Activated T-helper 1 cell treated with anti-CD3 and anti-CD28 coated beads, Interleukin-2, amount 50 U/mL, for 16 hours (primary cell): ENCODE measurements at places on chromosomes 6 and 20.

- DNase-seq = no peak
Measured at GRCh38 chr6:150485161-150485958, 114.3 kb upstream of the PLEKHG1 start.

DNA sequence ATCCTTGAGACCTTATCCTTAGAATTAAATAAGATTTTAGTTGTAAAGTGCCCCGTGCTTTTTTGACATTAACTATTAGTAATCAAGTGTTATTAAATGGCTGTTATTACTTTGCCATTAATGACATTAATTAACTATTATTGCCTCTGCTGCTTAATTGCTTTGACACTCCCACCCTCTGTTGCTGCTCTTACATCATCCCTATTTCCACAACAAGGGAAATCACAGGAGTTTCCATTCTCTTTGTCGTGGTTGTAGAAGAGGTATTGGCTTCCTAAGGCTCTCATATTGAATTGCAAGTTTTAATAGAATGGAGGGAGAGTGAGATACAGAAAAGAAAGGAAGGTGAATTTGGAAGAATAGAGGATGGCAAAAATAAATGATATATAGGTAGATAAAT is 545.8 kb downstream of the MMUT start:
- no peak for DNase-seq

DNA sequence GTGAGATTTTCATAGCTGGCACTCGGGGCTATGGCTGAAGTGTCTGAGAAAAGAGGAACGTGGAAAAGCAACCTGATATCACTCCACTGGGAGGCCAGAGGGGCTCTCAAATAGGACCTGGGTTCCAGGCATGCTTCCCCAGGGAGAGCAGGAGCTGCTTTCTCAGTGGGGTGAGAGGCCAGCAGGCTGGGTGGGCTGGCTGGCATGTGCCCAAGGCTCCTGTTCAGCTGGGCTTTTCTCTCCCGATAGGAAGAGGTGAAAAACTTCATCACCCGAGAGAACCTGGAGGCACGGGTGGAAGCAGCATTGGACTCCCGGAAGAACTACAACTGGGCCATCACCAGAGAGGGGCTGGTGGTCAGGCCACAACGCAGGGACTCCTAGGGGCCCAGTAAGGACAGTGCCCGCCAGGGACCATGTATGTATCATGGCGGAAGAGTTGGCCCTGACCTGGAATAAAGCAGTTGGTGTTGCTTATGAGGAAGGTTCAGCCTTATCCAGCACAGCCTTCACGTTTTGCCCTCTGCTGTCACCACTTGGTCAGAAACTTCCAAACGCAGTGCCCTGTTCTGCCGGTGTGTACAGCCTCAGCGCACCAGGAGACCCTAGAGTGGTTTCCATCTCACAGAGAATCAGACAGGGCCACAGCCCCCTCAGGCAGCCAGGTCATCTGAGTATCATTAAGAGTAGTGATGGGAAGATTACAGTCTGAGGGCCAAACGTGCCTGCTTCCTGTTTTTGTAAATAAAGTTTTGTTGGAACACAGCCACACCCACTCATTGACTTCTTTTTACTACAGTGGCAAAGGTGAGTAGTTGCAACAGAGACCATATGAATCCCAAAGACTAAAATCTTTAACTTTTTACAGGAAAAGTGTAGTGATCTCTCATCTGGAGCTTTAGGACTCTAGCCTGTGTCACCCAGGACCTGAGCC is 1.9 kb downstream of the MRPS26 start:
- DNase-seq = no peak

DNA sequence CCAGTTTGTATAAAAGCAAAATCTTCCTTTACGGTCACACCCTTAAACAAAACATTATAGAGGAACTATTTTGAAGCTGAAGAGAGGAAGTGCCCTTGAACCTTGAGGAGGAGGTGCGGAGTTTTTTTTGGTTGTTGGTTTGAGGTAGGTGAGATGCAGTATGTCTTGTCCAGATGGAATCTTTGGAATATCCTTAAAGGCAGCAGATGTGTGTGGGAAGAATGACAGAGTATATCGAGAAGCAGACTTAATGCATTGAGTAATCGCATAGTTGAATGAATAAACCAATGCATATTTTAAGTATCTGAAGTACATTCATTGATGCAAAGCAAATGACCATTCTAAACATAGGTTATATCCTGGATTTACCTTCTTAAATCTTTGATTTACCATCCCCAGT is 49.9 kb downstream of the AIG1 start:
- DNase-seq = no peak

DNA sequence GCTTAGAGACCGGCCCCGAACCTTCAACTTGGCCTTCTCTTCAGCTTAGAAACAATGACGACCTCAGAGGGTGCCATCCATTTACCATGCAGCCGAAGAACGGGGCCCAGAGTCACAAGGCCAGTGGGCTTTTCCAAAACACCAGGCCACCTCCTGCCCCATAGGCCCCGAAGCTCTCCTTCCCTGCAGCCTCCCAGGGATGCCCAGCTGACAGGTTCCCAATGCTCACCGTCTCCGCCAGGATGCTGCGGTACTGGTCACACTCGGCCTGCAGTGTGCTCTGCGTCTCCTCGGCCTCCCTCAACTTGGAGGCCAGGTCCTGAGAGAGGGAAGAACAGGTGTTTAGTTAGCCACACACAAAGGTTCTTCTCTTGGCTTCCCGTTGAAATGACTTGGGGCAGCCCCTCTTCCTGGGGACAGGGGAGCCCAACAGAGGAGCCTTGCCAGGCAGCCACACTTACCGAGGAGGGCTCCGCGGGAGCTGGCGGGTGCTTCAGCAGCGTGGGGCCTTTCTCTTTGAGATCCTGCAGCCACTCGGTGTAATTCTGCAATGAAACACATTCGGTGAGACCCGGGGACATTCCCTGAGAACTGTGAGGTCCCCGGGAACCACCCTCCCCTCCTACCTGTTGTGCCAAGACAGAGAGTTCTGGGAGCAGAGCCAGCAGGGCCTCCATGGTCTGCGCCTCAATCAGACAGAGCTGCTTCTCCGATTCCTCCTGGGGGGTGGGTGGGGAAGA is 51.5 kb downstream of the DSTN start:
- DNase-seq = no peak

- no peak for DNase-seq
Measured at GRCh38 chr20:40536808-40537207, 152.2 kb downstream of the MAFB start.

DNA sequence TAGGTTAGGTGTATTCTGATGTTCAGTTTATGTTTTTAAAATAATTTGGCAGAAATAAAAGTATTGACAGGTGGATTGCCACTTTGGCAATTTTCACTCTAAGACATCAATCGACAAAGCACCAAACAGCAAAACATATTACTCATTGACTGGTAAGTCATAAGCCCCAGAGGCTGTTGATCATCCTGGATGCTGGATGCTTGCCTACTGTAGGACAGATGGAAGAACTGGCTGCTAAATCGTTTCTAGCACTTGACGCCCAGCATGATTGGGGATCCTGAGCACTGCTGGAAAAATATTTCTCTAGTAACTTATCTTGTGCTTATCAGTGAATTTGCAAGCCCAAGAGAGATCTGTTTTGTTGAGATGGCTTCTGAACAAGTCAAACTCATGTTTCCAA is 1001.9 kb upstream of the FLRT3 start:
- no peak for DNase-seq

- DNase-seq = no peak
Measured at GRCh38 chr20:17735959-17736621, 36.3 kb downstream of the BANF2 start.

- DNase-seq = no peak
Measured at GRCh38 chr6:656460-657252, at the start of gene HUS1B. Gene HUS1B (minus strand): TSS chr6:657100. CDS start chr6:656944, 156 bp downstream.

DNA sequence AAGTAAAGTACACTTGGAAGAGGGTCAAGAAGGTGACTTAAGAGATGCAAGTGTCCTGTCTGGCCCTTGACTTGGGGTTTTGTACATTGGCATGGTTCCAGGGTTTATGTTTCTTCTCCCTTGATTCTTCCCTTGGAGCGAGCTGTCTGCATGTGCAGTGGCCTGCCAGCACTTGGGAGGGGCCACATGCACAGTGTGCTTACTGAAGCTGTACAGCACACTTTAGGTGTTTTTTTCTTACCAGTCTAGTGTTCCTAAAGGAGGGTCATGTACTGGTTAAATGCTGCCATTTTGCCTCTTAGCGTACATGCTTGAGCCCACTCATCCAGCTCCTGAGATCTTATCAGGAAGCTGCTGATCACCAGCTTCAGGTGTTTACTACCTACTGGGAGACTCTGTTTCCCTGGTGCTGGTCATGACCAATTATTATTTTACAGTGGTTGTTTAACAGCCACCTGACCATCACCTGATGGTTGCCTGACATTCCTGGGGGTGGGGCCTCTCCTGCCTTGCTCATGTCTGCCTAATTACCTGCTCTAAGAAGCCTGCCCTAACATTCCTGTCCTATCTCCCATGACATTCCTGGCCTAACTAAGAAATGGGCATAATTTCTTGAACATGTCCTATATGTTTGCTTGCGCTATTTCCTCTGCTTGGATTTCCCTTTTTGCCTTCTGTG is 182.9 kb downstream of the MCHR2 start:
- no peak for DNase-seq

DNA sequence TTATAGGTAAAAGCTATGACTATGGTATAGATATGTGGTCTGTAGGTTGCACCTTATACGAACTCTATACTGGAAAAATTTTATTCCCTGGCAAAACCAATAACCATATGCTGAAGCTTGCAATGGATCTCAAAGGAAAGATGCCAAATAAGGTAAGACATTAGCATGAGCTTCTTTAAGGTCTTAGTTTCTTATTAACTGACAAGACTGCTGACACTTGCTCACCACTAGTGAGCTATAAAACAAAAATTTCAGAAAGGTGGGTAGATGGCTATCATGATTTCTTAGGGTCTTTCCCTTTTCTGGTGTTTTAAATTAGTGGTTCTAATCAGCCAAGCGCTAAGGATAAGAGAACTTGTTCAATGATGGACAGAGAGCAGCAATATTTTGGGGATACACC is 21.9 kb downstream of the FAM217A start:
- no peak for DNase-seq

- DNase-seq = no peak
Measured at GRCh38 chr6:85679445-85680123, 36.9 kb upstream of the SYNCRIP start.

DNA sequence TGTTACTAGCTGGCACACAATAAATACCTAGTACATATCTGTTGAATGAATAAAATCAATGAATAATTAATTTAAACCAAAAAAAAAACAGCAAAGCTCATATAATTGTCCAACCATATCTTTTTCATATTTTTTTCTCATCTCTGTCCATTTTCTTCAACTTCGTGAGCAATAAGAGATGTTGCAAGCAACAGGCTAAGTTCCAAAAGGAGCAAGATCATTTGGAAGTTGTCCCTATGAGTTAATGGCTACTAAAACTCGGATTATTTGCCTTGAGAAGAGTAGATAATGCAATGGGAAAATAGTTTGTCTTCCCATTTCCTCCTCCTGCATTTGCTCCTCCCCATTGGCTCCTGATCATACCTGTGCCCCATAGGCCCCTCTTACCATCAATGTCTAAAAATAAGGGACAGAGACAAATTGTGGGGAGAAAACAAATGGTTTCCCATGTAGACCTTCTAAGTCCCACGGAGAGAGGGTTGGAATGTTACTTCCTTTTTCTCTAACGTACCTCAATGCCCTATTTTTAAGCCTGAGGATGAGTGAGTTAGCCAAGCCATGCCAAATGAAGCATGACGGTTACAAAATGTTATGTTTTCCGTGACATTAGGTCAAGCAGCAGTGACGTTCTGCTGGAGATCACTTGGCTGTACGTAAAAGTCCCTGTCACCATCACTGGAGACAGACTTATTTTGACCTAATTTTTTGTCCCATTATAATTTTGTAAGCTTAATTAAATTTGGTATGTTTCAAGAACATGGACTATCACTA is 217.3 kb upstream of the PREP start:
- DNase-seq = no peak

DNA sequence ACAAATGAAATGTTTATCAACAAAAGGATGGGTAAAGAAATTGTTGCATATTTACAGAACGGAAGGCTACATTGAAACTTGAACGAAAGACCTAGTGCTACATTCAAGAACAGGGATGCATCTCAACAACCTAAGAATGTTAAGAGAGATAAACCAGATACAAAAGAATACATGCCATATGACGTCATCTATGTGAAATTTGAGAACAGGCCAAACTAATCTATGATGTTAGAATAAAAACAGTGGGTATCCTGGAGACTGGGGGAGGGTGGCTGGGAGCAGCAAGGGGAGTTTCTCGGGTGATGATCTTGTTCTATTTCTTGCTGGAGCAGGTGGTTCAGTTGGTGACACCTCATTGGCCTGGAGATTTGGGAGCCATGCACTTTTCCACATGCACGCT is 81.5 kb downstream of the SULF2 start:
- DNase-seq = no peak

DNA sequence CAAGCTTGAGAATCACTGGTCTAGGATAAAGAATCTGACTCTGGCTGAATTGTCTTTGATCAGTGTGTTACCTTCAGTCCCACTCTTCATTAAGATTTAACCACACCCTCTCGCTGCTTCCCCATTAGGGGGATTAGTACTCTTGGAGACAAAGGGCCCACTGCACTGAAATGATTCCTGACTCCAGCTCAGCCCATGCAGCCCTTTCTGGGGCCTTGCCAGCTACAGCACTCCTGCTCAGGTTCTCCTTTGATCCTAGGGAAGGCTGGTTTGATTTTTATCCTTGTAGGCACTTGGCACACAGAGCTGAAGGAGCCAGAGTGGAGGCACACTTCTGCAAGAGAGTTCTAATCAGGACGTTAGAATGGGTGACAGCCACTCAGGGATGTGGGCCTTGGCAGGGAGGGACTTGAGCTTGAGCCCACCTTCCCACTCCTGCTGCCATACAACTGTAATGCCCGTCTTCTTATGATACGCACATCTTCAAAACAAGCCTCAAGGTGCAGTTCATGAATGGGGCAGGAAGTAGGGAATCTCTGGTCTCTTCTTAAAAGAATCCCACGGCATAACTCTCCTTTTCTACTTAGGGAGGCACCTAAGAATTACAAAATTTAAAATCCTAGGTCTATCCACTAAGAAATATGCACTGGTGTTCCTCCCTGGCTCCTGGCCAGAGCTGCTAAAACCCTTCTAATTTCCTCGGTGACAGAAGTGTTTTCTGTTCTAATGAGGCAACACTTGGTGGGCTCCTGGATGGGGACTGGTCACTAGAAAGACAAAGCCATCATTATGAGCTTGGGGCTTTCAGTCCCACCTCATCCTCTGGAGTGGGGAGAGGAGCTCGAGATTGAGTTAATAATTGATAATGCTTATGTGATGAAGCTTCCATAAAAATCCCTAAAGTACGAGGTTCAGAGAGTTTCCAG is 1.5 kb upstream of the SLA2 start:
- no peak for DNase-seq

GRCh38 chr6:37788259-37788658 is 31.3 kb upstream of the ZFAND3 start:
- no peak for DNase-seq
